Muscle of leg (tissue), 16 donors: ENCODE measurements at places on chromosomes 1 and 21.

DNA sequence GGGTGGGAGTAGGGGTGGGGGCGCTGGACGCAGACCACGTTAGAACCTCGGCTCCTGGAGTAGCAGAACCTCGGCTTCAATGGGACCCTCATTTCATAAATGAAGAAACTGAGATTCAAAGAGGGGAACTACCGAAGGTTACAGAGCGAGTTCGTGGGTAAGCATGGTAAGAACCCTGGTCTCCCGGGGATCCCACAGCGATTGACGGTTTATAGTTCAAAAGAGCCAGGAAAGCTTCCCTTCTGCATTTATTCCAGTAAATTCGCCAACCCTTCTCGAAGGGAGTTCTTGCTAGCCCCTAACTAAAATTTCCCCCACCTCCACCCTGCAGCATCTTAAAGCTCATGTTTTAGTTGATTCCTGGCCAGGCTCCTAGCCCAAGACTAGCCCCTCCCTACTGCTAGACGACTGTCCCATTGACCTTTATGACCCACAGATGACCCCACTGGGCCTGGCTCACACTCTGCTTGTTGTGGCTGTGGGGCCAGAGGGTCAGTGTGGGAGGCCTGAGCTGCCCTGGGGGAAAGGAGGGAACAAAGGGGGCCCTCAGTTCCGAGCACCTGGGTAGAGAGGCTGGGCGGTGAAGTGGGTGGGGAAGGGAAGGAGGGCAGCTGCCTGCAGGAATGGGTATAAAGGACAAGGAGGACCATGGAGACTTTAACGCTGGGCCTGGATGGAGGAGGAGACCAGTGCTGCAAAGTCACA, 558 bp upstream of the KIF21B start:
- no peak for DNase-seq

GRCh38 chr1:56963667-56964066, 2.1 kb downstream of the C8B start:
- DNase-seq, result no peak

- DNase-seq, result peak; percentile 70
These were observed 381.1 kb upstream of the PKN2 start for GRCh38 chr1:88302843-88303486.

GRCh38 chr1:214400131-214400530, 119.2 kb downstream of the SMYD2 start:
- DNase-seq, result no peak

DNA sequence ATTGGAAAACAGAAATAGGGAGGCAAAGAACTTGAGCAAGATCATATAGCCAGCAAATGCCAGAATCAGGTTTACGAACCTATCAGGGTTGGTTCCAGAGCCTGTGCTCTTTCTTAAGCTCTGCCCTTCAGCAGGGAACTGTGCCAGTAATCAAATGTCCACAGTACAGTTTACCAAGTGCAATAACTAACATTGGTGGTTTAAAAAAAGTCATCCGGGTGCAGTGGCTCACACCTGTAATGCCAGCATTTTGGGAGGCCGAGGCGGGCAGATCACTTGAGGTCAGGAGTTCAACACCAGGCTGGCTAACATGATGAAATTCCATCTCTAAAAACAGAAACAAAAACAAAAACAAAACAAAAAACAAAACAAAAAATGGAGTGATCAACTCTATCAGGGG, 182.7 kb downstream of the LMX1A start:
- no peak for DNase-seq

DNA sequence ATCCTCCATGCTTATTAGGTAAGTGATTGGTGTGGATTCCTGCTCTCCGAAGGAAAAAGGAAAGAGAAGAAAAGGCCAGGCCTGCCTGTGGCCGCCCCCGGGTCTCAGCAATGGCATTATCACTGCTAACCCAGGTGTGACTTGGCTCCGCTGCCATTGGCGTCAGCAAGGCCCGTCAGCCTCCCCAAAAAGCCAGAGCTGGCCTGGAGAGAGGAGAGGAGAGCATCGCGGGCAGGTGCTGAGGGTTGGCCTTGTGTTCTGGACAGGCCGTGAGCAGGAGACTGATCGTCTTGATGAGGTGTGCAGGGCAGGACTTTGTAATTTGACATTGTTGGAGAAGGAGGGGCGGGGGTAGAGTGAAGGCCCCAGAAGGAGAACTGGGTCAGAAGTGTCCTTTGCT, 186.4 kb downstream of the CAMTA1 start:
- no peak for DNase-seq

DNA sequence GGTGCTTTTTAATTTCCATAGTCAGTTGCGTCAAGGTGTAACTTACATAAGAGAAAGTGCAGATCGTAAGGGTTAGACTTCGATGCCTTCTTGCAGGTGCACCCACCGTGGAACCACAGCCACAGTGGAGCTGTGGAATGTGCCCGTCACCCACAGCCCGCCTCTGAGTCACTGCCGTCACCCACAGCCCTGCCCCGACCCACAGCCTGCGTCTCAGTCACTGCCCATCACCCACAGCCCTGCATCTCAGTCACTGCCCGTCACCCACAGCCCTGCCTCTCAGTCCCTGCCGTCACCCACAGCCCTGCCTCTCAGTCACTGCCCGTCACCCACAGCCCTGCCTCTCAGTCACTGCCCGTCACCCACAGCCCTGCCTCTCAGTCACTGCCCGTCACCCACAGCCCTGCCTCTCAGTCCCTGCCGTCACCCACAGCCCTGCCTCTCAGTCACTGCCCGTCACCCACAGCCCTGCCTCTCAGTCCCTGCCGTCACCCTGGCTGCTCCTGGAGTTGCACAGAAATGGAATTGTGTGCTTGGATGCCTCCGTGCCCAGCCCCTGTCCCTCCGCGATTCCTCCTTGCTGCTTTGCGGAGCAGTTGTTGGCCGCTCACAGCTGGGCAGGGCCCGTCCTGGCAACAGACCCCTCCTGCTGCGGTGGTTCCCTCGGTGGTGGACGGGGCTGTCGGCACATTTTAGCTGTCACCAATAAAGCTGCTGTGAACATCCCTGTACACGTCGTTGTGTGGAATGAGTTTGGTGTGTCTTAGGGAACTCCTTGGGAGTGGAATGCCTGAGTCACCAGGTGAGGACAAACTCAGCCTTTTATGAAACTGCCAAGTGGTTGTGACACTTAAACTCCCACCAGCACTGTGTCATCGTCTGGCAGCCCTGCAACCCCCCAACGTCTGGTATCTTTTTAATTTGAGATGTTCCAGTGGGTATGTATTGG, 44.9 kb upstream of the COL6A2 start:
- no peak for DNase-seq

DNA sequence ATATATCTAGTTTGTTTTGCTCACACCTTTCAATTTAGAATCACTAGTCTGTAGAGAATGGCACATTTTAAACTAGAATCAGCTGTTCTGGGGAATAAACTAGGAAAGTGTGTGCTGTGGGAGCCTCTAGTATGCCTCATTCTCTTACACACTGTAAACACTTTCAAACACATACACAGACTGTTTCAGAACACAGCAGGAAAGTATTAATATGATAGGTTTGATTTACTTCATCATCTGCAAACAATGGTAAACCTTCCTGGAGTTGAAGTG, 67.1 kb upstream of the ABCG1 start:
- DNase-seq, result no peak

GRCh38 chr1:184648856-184649201, 105.8 kb downstream of the EDEM3 start:
- no peak for DNase-seq

- peak; percentile 89 for DNase-seq
These were observed 19.7 kb downstream of the ENSA start for GRCh38 chr1:150609732-150610131.

DNA sequence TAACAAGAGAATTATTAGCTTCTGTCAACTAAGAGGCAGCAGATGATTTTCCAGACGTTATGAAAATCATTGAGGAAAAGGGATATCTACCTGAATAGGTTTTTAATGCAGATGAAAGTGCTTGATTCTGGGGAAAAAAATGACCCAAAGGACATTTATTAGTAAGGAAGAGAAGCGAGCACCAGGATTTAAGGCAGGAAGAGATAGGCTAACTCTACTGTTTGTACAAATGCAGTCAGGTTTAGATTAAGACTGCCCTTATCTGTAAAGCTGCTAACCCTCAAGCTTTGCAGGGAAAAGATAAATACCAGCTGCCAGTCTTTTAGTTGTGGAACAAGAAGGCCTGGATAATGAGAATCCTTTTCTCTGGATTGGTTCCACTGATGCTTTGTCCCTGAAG, 33.0 kb upstream of the LRIG2 start:
- DNase-seq, result no peak

DNA sequence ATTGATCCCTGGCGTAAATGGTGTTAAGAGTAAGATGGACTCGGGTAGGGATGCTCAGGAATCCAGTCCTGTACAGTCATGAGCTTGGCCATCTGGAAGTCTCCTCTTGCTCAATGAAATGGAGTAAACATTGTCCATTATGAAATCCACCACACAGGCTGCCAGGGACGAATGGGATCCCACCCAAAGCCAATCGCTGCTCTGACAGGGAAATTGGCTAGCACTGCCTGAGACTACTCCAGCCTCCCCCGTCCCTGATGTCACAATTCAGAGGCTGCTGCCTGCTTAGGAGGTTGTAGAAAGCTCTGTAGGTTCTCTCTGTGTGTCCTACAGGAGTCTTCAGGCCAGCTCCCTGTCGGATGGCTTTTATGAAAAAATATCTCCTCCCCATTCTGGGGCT, at the start of gene HSD11B1:
HSD11B1 (plus strand) TSS at position 263 of the 400 bp plus-strand sequence; CDS start at position 360, 97 bp downstream.
- DNase-seq, result peak; percentile 21

DNA sequence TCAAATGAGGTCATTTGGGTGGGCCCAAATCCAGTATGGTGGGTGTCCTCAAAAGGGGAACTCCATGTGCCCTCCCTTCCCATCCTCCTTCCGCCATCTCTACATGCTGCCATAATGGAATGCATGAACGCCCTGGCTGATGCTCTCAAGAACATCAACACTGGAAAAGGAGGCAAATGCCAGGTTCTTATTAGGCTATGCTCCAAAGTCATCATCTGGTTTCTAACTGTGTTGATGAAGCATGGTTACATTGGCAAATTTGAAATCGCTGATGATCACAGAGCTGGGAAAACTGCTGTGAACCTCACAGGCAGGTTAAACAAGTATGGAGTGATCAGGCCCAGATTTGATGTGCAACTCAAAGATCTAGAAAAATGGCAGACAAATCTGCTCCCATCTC, 16.6 kb upstream of the TRIM45 start:
- no peak for DNase-seq

GRCh38 chr1:17119076-17119772, at the start of gene PADI2:
Gene PADI2, minus strand, starts transcription at chr1:17119451. Its CDS starts 80 bp downstream, at chr1:17119371.
- DNase-seq, result peak; percentile 56

DNA sequence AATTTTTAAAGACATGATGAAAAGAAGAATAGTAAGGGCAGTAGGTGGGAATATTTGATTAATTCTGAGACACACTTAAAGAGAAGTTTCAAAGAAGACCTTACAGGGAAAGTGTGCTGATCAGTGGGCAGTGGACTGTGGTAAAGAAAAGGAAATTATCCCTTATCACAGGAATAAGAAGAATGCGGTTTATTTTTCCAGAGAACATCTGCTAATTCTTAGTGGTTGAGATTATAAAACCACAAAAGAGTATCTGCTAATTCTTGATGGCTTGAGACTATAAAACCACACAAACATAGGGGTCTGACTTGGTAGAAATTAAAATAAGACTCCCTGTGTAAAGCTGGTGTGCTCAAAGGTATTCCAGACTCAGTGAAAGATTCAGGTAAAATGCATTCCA, 60.0 kb upstream of the KCTD3 start:
- DNase-seq, result no peak

GRCh38 chr1:48955774-48956173, 179.1 kb upstream of the BEND5 start:
- DNase-seq, result no peak

- no peak for DNase-seq
These were observed 10.6 kb upstream of the TAS1R2 start for GRCh38 chr1:18869847-18870594.

- DNase-seq, result no peak
These were observed 46.9 kb upstream of the GOLT1A start for GRCh38 chr1:204260601-204261197.

DNA sequence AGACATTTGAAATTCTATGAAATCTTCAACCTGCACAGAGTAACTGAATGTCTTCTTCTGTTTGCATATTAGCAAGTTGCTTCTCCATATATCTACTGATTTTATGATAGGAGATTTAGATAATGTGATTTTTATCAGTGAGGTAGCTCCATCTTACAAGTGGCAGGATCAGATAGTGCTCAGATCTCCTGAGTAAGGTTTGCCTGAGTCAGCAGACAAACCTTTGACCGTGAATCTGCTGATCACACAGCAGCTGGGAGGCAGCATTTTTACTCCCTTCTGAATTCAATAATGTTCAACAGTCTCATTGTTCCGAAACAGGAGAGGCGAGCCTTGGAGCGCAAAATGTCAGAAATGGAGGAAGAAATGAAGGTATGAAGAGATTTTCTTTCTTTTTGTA, 141.4 kb downstream of the SYT2 start:
- DNase-seq, result peak; percentile 62

- peak; percentile 33 for DNase-seq
These were observed 88.9 kb downstream of the DYRK1A start for GRCh38 chr21:37455504-37455911.
